Stimulated activated CD4-positive, alpha-beta T cell treated with anti-CD3 and anti-CD28 coated beads, Interleukin-1b, Interleukin-23, amount 100 ng/mL, for 1 hour (primary cell): ENCODE measurements at places on chromosomes 7 and 10.

DNA sequence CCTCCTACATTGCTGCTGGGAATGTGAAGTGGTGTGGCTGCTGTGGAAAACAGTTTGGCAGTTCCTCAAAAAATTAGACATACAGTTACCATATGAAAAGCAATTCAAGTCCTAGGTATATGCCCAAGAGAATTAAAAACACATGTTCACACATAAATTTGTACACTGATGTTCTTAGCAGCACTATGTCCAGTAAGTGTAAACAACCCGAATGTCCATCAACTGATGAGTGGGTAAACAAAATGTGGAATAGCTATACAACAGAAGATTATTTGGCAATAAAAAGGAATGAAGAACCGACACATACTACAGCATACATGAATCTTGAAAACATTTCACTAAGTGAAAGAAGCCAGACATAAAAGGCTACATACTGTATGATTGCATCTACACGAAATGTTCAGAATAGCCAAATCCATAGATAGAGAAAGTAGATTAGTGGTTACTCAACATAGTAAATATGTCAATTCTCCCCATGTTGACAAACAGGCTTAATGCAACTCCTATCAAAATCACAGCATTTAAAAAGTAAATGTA is 17.2 kb downstream of the CEP41 start:
- no peak for DNase-seq

- DNase-seq: no peak
These were observed 27.0 kb downstream of the MMD2 start for GRCh38 chr7:4931943-4932342.

- DNase-seq: no peak
These were observed 200.1 kb downstream of the LRRN3 start for GRCh38 chr7:111290982-111291381.

GRCh38 chr10:107747851-107748250 is 583.3 kb upstream of the SORCS1 start:
- DNase-seq: no peak

- DNase-seq: no peak
These were observed 72.9 kb upstream of the NAMPT start for GRCh38 chr7:106357675-106358074.

DNA sequence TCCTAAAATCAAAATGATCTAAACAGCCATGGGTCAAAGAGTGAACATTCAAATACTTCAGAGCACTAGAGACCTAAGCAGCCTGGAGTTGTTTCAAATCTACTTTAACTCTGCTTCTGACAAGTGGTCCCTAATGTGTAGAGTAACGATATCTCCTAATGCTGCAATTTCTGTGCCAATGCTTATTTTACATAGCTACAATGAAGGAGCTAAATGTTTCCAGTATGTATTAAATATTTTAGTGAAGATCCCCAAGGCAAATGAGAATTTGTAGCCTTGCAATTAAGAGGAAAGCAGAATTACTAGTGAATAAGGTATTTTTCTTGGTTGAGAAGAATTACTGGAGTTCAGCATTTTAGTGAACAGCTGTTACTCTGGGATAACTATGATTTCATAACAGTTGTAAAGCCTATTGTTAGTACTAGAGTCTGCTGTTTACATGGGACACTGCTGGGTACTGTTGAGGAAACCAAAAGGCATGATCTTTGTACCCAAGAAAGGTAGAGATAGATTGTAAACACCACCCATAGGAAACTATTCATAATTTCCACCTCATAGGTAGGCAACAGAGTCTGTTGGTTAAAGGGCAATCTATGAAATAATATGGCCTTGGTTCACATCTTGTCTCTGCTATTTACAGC is 271.9 kb downstream of the PLXDC2 start:
- no peak for DNase-seq

DNA sequence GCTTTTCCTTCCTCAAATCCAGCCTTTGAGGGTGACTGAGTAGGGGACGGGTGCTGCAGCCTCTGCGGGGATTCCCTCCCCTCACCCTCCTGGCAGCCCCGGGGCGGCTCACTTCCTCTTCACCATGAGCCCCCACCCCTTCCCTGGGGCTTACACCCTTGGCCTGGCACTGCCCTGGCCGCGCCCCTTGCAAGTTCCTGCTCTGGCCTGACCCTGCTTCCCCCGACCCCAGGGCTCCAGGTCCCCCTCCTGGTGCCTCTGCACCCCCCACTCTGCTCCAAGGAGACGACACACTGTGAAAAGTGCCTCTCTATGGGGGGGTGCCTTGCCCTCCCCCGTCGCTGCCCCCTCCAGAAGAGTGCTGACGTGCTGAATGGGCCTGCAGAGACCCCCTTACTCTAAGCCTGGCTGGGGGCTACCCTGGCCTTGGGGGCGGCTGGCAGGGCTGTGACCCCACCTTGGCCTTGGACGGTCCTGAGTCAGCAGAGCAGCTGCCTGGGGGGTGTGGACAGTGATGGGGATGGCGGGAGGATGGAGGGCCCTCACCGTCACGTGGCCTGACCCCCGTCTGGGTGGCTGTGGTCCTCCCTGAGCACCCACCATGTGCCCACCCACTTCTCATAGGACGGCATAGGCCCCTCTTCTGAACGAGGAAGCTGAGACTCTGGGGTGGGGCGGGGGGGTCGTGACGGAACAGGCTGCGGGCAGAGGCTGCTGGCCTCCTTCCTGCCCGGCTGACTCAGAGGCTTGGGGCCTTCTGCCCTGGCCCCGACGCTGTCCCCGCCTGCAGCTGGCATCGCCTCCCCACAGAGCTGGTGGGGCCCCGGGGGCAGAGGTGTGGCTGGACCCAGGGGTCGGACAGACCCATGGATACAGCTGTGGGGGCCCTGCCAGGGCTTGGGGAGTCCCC is 9.8 kb downstream of the LFNG start:
- no peak for DNase-seq

DNA sequence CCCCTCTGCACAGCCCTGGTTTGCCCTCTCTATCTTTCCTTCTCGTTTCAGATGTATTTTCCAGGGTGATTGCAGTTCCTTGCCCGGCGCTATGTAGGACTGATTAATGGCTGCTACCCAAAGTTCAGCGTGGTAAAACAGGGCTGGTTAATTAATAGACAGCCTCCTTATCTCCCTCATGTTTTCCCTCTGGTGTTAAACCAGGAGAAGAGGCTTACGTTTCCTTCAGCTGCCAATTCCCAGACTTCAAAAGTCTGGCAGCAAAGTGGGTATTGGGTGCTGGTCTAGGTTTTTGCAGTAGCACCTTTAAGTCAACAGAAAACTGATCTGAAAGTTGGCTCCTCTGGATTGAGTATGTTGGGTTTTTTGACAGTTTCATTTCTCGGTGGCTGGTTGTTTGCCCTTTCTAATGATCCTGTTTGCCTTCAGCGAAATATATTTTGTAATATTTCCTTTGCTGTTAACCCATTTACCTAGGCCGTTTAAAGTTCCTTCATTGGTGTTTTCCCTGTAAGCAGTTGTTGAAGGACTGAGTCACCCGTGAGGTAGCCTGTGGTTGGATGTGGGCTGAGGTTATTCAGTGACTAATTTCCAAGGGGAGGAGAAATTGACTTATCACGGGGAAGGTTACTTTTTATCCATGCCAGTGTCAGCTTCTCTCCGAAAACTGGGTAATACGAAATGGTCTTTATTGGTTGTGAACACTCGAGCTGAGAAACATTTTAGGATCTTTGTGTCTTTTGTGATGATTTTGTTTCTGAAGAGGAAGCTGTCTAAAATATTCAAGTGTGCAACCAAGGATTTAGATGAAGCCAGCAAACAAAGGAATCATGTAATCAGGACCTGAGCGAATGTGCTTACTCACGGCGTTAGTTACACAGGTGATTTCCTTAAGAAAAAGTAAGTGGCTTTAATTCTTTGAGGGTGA is 257.2 kb downstream of the KIAA1217 start:
- no peak for DNase-seq

GRCh38 chr7:10070899-10071298 is 902.8 kb upstream of the PHF14 start:
- no peak for DNase-seq

DNA sequence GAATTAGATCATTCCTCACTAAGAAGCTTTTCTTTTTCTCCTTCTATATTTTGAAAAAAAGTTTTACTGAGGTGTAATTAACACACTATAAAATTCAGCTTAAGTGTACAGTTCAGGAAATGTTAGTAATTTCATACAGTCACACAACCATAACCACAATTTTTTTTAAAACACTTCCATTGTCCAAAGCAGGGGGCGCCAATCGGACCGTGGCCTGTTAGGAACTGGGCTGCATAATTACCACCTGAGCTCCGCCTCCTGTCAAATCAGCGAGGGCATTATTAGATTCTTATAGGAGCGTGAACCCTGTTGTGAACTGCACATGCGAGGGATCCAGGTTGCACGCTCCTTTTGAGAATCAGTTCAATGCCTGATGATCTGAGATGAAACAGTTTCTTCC is 427.1 kb downstream of the TFEC start:
- no peak for DNase-seq
